NCI-H1436 (cell line): ENCODE measurements at places on chromosomes 13 and 19.

DNA sequence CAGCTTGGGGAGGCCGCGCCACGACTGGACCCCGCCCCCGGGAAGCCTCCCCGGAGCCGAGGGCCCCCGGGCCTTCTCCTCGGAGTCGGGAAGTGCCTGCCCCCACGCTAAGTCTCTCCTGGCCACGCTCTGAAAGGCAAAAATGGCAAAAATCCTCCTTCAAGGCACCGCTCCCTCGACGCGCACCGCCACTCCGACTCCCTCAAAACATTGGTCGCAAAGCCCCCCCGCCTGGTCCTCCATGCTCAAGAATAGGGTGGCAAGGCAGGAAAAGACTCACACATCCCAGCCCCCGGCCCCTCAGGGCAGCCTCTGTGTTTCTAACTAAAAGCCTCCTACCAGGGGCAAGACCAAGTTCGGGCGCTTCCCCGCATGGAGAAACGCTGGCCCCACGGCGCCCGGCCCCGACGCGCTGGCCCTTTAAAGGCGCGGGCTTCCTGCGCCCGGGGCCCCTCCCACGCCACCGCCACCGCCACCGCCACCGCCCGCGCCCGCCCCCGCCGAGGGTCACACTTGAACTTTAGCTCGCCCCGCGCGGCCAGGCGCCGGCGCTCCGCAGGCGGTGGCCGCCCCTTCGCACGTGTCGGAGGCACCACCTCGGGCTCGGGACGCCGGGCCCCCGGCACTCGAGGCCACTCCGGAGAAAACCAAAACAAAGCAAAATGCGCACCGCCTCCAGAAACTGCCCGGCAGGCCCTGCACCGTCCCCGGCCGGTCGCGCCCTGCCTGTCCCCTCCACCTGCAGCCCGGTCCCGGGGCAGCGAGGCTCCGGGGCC lies 1.9 kb downstream of the FOXO1 start:
- no peak for DNase-seq

DNA sequence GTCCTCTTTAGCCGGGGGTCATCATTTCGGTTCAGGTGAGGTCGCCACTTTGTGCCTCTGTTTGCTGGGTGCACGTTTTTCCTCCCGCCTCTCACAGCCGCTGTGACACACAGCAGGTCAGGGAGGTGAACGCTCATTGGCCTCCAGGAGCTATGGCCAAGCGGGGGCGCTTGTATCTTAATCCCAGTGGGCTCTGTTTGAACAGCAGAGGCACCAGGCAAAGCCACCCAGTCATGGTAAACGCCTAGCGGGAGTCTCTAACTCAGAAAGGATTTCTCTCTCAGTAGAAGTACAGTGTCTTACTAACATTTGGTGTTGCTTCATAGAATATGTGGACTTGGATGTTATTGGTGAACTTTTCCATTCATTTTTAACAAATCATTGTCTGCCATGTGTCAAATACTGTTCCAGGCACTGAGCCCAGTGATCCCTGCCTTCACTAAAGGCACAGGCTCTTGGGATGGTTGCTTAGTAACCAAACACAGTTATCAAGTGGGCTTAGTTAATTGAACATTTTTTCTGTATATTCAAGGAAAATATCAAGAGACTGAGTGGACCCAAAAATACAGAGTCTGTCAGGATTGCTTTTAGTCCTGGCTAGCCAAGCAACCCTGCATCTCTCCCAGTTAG lies 186.7 kb downstream of the STK24 start:
- no peak for DNase-seq

- DNase-seq, result peak; percentile 40
Measured at GRCh38 chr19:29878973-29879654, 62.9 kb upstream of the URI1 start.

- no peak for DNase-seq
Measured at GRCh38 chr13:45219938-45220375, 19.1 kb upstream of the KCTD4 start.

GRCh38 chr19:46726971-46727501 lies 10.1 kb upstream of the PRKD2 start:
- DNase-seq, result no peak

GRCh38 chr13:78187781-78188180 lies 269.1 kb upstream of the EDNRB start:
- DNase-seq, result no peak

GRCh38 chr13:98942485-98942884 lies 35.4 kb downstream of the DOCK9 start:
- no peak for DNase-seq

DNA sequence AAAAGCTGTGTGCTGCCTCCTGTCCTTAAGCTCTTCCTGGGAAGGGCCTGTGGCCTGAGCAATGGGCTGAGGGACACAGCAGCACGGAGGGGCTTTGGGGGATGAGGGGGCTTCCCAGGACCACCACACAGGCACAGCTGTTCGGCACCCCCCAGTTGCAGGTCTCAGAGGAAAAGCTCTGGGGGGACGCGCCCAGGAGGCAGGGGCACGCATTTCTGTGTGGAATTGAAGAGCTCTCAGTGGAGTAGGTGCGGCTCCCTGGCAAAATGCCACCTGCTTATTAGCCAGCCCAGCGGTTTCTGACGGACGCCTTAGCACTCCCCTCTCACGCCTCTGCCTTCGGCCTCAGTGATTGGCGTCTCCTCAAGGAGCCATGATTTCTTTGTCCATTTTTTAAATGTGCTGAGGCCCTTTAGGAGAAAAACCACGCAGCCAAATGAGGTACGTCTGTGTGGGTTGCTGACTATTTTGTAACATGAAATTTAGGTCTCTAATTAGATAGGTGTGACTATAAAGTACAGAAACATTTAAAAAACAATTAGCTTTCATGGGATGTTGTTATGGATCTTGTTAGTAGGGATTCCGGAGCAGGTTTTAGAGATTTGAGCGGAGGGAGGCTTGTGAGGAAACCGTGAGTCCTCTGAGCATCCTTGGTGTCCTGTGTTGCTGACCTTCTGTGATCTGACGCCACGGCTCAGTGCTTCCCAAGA lies 4.0 kb downstream of the MCF2L start:
- DNase-seq, result peak; percentile 45

- DNase-seq, result no peak
Measured at GRCh38 chr19:13014101-13014920, 19.0 kb downstream of the NFIX start.

DNA sequence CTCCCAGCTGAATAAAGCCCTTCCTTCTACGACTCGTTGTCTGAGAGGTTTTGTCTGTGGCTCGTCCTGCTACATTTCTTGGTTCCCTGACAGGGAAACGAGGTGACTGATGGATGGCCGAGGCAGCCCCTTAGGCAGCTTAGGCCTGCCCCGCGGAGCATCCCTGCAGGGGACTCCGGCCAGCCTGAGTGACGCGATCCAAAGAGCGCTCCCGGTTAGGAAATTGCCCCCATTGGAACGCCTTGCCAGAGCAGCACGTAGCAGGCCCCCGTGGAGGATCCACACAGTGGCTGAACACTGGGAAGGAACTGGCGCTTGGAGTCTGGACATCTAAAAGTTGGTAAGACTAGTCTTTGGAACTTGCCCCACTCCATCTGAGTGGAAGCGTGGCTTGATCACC lies 296.8 kb upstream of the SGCG start:
- no peak for DNase-seq

DNA sequence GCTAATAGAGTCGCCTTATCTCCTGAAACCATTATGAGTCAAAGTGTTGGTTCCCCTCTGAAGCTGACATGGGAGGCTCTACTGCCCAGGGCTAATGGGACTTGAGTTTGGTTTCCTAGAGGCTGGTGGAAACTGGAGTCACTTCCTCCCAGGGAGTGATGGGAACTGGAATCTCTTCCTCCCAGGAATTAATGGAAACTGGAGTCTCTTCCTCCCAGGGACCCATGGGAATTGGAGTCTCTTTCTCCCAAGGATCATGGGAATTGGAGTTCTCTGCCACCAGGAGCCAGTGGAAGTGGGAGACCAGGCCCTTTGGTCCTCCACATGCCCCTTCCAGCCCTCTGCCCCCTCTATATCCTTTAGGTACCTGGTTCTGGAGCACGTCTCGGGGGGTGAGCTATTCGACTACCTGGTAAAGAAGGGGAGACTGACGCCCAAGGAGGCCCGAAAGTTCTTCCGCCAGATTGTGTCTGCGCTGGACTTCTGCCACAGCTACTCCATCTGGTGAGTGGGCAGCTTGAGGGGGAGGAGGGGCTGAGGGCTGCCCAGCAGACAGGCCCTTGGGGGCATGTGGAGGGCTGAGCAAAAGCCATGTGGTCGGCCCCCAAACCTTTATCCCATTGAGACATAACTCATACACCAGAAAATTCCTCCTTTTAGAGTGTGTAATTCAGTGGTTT lies 5.5 kb downstream of the BRSK1 start:
- no peak for DNase-seq

GRCh38 chr13:89937420-89937819 lies 1410.1 kb upstream of the MIR17HG start:
- DNase-seq, result no peak

DNA sequence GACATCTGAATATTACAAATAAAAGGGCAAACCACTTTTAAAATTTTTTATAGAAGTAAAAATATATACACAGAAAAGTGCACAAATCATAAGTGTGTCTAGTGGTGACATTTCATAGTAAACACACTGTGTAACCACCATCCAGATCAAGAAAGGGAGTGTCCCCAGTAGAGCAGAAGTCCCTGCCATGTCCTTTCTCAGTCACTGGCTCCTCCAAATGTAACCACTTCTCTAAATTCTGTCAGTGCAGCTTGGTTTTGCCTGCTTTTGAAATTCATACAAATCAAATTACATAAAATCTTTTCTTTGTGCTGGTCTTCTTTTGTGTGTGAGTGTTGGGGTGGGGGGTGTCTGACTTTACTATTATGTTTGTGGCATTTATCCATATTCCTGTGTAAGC lies 116.5 kb downstream of the RBM26 start:
- DNase-seq, result no peak

DNA sequence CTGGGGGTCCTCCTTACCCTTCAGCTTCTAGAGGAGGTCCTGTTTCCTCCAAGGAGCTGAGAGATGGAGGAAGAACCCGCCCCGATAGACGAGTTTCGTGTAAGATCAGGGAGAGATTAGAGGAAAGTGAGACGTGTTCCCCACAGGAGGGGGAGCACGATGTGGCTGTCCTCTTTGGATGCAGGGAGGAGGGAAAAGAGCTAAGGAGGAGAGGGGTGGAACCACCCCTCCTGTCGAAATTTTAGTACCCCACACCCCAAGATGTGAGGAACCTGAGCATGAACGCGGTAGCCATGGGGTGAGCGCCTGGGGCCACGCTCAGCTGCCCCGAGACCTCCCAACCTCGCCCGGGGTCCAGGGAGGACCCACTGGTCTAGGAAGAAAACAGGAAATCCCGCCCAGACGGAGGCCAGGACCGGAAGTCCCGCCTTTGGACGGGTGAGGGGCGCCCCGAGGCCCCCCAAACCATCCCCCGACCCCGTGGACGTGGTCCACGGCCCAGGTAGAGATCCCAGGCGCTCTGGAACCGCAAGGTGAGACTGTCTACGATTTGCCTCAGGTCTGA lies 1.2 kb downstream of the AKT1S1 start:
- DNase-seq, result peak; percentile 72

- DNase-seq, result no peak
Measured at GRCh38 chr13:61466280-61466679, 50.6 kb upstream of the PCDH20 start.

- DNase-seq, result no peak
Measured at GRCh38 chr13:55067946-55068345, 2039.3 kb downstream of the OLFM4 start.

- no peak for DNase-seq
Measured at GRCh38 chr13:106987427-106987785, 419.5 kb upstream of the ARGLU1 start.

- peak; percentile 93 for DNase-seq
Measured at GRCh38 chr19:17334414-17335409, at the start of gene ANO8. ANO8 (minus strand) TSS chr19:17334855; CDS start chr19:17334670, 185 bp downstream.

- DNase-seq, result no peak
Measured at GRCh38 chr13:111177081-111177711, 62.1 kb downstream of the ARHGEF7 start.

DNA sequence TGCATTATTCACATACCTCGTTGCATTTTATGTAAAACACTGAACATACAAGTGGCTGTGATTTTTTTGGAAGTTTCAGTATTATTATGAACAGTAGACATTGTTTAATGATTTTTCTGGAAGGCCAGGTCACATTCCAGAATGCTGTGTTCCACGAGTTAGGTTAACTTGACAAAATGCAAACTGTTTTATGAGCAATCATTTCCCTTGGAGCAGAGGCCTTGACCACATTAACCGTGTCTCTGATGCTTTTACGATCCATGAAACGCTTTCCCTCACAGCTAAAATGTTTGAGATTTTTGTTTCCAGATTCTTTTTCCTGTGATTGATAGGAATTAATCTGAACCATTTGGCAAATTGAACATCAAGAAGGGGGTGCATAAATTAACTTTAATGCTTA lies 57.8 kb downstream of the MBNL2 start:
- DNase-seq, result no peak

DNA sequence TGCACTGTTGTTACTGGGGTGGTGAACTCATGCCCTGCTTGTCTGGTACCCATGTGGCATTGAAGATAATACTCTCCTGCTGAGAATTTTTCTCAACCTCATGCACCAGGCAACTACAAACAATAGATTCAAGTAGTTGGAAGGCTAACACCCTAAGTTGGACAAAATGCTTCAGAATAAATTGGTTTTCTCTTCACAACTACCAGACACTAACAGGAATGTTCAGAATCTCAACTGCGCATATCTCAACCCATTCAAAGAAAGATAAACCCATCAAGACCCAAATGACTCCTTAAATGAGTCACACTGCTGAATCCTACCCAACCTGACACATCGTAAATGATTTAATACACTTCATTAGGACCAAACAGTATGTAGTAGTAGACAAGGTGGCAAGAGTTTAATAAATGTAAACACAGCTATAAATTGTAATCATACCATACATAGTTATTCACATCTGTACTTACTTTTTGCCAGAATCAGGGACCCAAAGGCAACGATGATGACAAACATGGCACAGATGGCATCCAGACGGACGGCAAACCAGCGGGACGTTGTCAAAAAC lies 227.4 kb downstream of the ABCC4 start:
- no peak for DNase-seq

DNA sequence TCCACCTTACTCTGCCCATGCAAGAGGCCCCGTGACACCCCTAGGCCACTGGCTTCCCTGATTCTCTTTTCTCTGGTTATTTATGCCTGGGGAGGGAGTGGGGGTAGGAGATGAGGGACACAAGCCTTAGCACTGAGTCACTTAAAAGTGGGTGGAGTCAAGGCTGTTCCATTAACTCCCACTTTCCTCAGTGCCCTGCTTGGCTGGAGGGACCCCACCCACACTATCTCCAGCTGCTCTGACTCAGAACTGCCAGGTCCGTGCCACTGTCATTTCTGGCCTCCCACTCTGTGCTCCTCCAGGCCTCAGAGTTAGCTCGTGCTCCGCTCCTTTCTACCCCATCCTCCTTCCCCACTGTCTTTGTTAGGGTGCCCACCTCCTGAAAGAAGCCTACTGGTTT lies 113.4 kb upstream of the UQCRFS1 start:
- DNase-seq, result no peak

GRCh38 chr19:47765523-47766358 lies 12.8 kb upstream of the SELENOW start:
- DNase-seq, result peak; percentile 84

- no peak for DNase-seq
Measured at GRCh38 chr13:73985783-73986182, 148.4 kb downstream of the KLF12 start.

GRCh38 chr19:39133431-39134270 lies 8.1 kb downstream of the PAK4 start:
- DNase-seq, result no peak
